ENCODE measurements at places on chromosomes 7 and 10.

GRCh38 chr10:102776779-102777456 lies 33.2 kb downstream of the WBP1L start:
- peak; percentile 90 for DNase-seq

DNA sequence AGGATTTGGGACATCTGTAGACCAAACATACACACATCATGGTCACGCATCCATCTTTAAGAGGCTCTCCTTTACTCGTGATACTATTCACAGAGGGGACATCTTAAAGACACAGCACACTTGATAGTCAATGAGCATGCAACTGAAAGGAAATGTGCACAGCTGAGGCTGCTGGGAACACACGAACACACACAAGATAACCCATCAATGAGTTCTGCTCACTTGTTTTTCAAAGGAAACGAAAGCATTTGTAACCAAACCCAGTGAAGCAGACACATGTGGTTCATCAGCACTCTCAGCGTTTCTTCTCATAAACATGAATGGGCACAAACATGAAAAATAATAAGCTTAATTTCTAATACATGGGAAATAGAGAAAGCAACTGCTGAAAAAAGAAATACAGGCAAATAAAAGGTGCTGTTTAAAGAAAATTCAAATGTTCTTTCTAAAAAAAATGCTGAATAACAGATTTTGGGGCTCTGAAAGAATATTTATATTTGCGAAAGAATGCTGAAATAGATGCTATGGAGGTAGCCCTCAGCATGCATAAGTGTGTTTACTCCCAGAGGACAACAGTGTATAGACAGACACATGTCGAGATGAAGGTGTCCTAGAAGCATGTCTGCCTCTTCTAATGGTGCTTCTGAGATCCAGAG lies 59.7 kb upstream of the LAMB4 start:
- no peak for DNase-seq

- DNase-seq, result no peak
Measured at GRCh38 chr10:27068217-27068891, 31.9 kb downstream of the ANKRD26 start.

- no peak for DNase-seq
Measured at GRCh38 chr10:97445357-97445721, 467 bp downstream of the EXOSC1 start.

GRCh38 chr10:104293011-104293410 lies 24.0 kb downstream of the GSTO2 start:
- no peak for DNase-seq

GRCh38 chr10:124237282-124237961 lies 144.0 kb upstream of the CHST15 start:
- no peak for DNase-seq

GRCh38 chr10:241966-242643 lies 106.8 kb downstream of the ZMYND11 start:
- no peak for DNase-seq

DNA sequence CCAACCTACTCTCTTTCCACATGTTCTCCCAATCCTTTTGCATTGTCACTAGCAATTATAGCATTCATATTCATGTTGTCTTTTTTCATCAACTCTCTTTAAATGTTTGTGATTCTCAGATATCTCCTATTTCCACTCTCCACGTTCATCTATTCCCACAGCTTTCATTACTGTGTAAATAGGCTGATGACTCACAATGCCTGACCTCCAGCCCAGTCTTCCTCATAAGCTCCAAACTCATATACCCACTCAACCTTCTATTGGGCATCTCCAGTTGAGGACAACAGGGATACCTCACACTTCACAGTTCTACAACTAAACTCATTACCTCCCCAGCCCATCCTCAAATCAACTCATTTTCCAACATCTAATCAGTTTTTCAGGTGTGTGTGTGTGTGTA lies 194.1 kb downstream of the DGKI start:
- DNase-seq, result no peak

- no peak for DNase-seq
Measured at GRCh38 chr7:95253986-95254385, 70.3 kb downstream of the PON1 start.

GRCh38 chr10:30857803-30858202 lies 173.9 kb downstream of the ZNF438 start:
- no peak for DNase-seq

- DNase-seq, result no peak
Measured at GRCh38 chr7:102978284-102978683, 65.5 kb downstream of the LRRC17 start.

DNA sequence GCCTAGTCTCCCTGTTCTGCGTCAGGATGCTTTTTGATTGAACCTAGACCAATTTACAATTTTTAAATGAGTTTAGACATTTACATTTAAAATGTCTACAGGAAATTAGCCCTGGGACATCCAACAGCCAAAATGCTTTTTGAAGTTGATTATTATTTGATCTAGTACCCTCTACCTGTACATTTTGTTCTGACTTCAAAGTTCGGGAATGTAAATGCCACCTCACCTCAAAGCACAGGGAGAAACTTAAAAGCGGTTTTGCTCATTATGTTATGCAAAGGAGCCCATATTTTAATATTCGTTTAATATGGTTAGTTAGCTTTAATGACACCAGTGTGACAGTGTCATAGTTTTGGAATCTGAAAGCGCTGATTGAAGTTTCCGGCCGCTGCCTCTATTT lies 80.1 kb upstream of the FAM204A start:
- no peak for DNase-seq

DNA sequence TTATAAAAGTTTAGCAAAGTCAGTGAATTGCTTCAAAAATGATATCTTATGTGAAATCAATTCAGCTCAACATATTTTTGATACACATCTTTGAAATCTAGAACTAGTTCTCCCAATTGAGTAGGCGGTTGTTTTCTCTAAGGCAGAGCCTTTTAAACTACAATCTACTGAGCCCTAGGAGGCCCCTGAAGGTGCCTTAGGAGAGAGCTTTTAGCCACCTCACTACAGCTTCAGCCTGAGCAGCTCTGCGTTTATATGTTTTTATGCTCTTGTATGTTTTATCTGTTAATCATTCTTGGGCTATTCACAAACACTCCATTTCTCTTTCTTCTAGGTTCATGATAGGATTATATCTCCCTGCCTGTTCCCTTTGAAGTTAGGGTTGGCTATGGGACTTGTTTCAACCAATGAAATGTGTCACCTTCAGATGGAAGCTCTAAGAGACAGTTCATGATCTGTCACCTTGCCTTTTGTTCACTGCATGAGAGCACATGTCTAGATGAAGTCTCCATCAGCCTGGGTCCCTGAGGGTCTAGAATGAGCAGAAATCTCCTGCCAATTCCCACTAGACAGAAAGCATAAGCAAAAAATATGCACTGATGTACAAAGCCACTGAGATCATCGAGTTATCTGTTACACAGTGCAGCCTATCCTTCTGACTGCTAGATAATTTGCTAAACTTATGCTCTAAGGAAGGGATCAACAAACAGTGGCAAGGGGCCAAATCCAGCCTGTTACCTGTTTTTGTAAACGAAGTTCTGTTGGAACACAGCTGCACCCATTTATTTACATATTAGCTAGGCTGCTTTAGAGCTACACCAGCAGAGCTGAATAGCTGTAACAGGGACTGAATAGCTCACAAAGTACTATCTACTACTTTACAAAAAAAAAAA lies 128.5 kb upstream of the CDK1 start:
- no peak for DNase-seq

GRCh38 chr7:24560772-24561171 lies 12.5 kb upstream of the PALS2 start:
- no peak for DNase-seq

DNA sequence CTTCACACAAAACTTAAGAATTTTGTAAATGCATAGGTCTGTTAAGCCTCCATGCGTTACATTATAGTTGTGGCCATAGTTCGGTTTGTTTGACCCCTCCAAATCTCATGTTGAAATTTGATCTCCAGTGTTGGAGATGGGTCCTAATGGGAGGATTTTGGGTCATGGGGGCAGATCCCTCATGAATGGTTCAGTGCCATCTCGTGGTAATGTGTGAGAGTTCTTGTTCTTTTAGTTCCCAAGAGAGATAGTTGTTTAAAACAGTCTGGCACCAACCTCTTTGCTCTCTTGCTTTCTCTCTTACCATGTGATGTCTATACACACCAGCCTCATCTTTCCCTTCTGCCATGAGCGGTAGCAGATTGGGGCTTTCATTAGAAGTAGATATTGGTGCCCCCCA lies 264.3 kb downstream of the TCF7L2 start:
- DNase-seq, result no peak

GRCh38 chr10:109200646-109201045 lies 722.7 kb downstream of the XPNPEP1 start:
- DNase-seq, result no peak

- peak; percentile 67 for DNase-seq
Measured at GRCh38 chr10:102072673-102073527, 7.8 kb downstream of the HPS6 start.
